ENCODE measurements at places on chromosomes 13 and 19.

- H3K27me3 ChIP-seq, result no peaks in the 10 kb centered on the region
- no peak for DNase-seq
Observed at GRCh38 chr13:29569253-29570050, 26.0 kb downstream of the SLC7A1 start.

GRCh38 chr13:37868691-37869505 is 674 bp downstream of the TRPC4 start:
- H3K4me1 ChIP-seq, result peaks cover 13% of the 10 kb centered on the region
- H3K27me3 ChIP-seq, result no peaks in the 10 kb centered on the region
- H3K4me3 ChIP-seq, result peak overlapping the region; percentile 39
- H3K27ac ChIP-seq, result no peak overlapping the region

DNA sequence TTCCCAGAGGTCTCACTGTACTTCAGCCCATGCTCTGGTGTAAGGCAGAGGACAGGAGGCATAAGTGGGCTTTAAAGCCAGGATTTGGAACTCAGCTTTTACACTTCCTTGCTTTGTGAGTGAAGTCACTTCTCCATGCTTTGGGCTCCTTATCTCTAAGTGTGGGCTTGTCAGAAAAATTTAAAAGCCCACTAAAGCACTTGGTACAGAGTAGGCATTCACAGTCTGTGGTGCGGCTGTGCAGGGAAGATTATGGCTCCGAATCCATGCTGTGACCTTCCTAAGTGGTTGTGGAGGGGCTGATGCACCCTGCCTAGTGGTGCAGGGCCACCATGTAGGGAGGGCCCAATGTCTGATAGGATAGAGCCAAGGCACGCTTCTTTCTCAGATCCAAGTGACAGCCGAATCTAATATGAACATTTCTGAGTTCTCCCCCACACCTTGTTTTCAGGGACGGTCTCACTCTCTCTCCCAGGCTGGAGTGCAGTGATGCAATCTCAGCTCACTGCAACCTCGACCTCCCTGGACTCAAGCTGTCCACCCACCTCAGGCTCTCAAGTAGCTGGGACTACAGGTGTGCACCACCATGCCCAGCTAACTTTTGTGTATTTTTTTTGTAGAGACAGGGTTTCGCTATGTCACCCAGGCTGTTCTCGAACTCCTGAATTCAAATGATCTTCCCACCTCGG is 6.9 kb downstream of the TIMM29 start:
- no peaks in the 10 kb centered on the region for H3K27me3 ChIP-seq
- no peak for DNase-seq
- H3K36me3 ChIP-seq, result no peaks in the 10 kb centered on the region
- H3K4me3 ChIP-seq, result no peak overlapping the region
- H3K4me1 ChIP-seq, result no peaks in the 10 kb centered on the region

- no peak overlapping the region for H3K27ac ChIP-seq
- no peaks in the 10 kb centered on the region for H3K4me1 ChIP-seq
- no peaks in the 10 kb centered on the region for H3K27me3 ChIP-seq
- no peaks in the 10 kb centered on the region for H3K36me3 ChIP-seq
Observed at GRCh38 chr19:28333909-28334308, 879.0 kb downstream of the UQCRFS1 start.

DNA sequence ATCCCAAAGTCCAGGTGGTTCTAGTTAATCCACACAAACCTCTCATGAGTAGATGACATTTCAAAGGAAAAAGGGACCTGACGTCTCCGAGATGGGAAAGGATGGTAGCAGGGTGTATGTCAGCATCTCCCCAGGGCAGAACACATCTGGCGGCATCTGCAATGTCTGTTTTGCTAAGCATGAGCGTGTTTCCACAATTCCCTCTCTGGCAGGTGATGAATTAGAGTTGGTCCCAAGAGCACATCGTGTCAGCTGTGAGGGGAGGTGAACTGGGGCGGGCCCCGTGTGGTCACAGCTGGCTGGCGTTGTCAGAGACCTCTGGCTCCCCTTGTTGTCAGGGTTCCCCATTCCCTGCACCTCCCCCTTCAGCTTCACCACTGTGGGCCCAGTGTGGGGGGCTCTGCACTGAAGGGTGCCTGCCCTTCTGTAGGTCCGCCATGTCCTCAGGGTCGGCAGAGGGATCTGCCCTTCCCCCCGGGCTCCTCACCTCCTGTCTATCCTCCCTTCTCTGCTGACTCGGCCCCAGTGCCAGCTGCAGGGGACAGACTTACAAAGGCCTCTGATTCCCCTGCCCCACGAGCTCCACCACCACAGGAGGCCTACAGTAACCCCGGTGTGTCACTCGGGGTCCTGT is 58.2 kb downstream of the CDADC1 start:
- no peak for DNase-seq
- peak overlapping the region; percentile 86 for H3K27ac ChIP-seq
- no peaks in the 10 kb centered on the region for H3K27me3 ChIP-seq
- H3K4me1 ChIP-seq, result peaks cover 54% of the 10 kb centered on the region

DNA sequence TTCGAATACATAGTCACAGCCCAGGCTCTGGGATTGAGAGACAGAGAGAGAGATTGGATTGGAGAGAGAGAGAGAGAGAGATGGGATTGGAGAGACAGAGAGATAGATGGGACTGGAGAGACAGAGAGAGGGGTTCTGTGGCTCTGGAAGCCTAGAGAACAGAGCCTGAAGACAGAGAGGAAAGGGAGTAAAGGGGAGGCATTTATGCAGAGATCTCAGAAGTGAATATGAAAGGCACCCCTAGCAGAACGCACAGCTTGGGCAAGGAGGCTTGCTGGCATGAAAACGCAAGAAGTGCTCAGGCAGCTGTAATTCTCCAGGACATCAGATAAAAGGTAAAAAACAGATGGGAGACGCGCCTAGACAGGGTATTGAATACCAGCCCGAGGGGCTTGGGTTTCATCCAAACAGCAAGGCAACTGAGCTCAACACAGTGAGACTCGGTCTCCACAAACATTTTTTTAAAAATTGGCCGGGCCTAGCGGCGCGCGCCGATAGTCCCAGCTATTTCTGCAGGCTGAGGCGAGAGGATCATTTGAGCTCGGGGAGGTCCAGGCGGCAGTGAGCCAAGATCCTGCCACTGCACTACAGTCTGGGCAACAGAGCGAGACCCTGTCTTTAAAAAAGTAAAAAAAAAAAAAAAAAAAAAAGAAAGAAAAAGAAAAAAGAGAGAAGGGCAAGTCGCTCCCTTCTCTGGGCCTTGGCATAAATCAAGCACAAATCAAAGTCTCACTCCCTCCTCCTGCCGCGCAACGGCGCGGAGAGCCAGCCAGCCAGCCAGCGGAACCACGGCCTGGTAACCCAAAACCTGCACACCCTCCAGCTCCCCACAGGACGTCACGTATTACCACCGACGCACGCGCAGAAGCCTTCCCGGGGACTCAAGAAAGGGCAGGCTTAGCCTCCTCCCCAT is 774 bp upstream of the PPP2R1A start:
- H3K27ac ChIP-seq, result peak overlapping the region; percentile 91
- H3K27me3 ChIP-seq, result no peaks in the 10 kb centered on the region
- no peak for DNase-seq
- peak overlapping the region; percentile 62 for H3K4me3 ChIP-seq
- no peaks in the 10 kb centered on the region for H3K36me3 ChIP-seq

GRCh38 chr13:76812206-76812897 is 73.9 kb downstream of the KCTD12 start:
- peaks cover 12% of the 10 kb centered on the region for H3K4me1 ChIP-seq
- DNase-seq, result peak; percentile 59
- no peaks in the 10 kb centered on the region for H3K36me3 ChIP-seq

DNA sequence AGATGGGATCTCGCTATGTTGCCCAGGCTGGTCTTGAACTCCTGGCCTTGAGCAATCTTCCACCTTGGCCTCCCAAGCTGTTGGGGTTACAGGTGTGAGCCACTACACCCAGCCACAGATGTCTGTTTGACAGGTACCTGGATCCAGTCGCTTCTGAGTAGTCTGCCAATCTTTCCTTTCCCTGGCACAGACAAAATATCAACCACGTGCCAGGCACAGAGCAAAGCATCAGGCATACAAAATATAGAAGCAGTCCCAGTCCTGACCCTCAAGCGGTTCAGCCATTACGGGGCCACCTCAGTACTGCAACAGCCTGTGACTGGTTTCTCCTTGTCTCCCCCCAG is 3.8 kb downstream of the ELAVL1 start:
- peaks cover 38% of the 10 kb centered on the region for H3K4me1 ChIP-seq
- H3K27ac ChIP-seq, result no peak overlapping the region

GRCh38 chr19:1811942-1812425 is at the start of gene ATP8B3:
TSS of gene ATP8B3 (minus strand) at chr19:1812276. CDS start at chr19:1811736, 540 bp downstream.
- H3K4me3 ChIP-seq, result peak within 1 kb of the TSS; percentile 19
- no peak for DNase-seq
- peaks cover 13% of the 10 kb centered on the region for H3K4me1 ChIP-seq
- no peaks in the 10 kb centered on the region for H3K36me3 ChIP-seq

GRCh38 chr13:48585456-48585840 is 52.6 kb upstream of the RCBTB2 start:
- peaks cover 10% of the 10 kb centered on the region for H3K4me1 ChIP-seq
- no peaks in the 10 kb centered on the region for H3K27me3 ChIP-seq
- H3K4me3 ChIP-seq, result no peak overlapping the region
- peak; percentile 55 for DNase-seq
- no peaks in the 10 kb centered on the region for H3K36me3 ChIP-seq

GRCh38 chr13:32309312-32310133 is 5.6 kb downstream of the ZAR1L start:
- H3K4me1 ChIP-seq, result peaks cover 7% of the 10 kb centered on the region
- H3K27ac ChIP-seq, result no peak overlapping the region
- no peak overlapping the region for H3K4me3 ChIP-seq
- DNase-seq, result no peak
- no peaks in the 10 kb centered on the region for H3K36me3 ChIP-seq

DNA sequence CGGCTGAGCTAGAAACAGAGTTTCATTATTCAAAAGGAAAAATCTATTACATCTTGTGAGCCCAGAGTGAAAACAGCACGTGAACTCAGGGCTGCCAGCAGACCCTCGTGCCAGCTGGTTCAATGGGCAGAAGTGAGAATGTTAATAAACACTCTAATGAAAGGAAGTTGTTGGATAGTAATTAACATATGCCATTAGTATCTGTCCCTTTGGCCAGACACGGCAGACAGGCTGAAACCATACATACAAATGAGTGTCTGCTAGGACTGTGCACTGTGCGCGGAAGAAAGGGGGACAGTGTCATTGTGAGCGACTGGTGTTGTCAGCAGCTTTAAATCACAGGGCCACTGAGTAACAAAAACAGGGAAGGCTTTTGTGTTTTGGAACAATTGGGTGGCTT is 121.9 kb upstream of the TSC22D1 start:
- peak; percentile 29 for DNase-seq
- no peaks in the 10 kb centered on the region for H3K4me1 ChIP-seq
- no peak overlapping the region for H3K27ac ChIP-seq
- H3K27me3 ChIP-seq, result no peaks in the 10 kb centered on the region

GRCh38 chr19:51511353-51511752 is 9.8 kb upstream of the SIGLEC12 start:
- no peak overlapping the region for H3K27ac ChIP-seq
- peak; percentile 23 for DNase-seq
- no peaks in the 10 kb centered on the region for H3K27me3 ChIP-seq
- no peaks in the 10 kb centered on the region for H3K4me1 ChIP-seq
